Posterior cingulate gyrus (tissue), 11 donors: ENCODE measurements at places on chromosomes 16 and 17.

DNA sequence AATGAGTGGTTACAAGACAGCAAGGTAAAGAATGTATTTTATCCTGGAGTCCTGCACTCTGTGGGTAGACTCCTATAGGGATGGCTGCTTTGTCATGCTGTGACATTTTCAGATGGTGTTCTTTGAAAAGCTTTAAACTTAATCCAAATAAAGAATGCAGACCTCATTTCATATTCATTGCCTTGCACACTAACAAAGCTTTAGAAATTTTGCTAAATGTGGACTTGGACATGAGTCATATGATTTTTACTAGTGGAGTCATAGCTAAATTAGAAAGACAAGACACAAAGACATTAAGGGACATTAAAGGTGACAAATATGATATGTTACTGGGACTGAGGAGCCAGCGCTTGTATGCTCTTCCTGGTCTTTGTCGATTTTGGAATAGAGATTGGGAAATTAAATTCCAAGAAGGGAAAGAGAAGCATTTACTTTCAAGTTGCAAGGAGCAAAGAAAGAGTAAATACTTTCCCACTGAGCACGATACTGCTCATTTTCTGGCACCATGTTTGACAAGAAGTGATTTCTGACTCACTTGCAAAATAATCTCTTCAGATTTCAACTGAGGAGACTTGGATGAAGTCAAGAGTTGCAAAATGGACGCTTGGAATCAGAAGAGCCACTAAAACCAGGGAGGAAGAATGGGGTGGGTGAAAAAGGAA, 152.9 kb upstream of the MYOCD start:
- DNase-seq: no peak

DNA sequence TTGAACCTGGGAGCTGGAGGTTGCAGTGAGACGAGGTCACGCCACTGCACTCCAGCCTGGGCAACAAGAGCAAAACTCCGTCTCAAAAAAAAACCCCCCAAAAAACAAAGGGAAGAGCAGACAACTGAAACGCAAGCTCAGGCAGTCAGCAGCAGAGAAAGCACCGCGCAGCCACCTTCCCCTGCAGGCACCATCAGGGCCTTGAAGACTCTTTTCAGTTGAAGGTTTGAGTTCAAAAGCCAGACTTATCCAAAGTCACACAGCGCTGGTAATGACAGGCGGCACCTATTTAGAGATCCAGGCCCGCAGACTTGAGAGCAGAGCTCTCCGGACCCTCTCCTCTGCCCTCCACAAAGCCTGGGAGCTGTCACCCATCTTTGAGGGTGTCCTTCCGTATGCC, 11.1 kb downstream of the ZBTB4 start:
- no peak for DNase-seq

DNA sequence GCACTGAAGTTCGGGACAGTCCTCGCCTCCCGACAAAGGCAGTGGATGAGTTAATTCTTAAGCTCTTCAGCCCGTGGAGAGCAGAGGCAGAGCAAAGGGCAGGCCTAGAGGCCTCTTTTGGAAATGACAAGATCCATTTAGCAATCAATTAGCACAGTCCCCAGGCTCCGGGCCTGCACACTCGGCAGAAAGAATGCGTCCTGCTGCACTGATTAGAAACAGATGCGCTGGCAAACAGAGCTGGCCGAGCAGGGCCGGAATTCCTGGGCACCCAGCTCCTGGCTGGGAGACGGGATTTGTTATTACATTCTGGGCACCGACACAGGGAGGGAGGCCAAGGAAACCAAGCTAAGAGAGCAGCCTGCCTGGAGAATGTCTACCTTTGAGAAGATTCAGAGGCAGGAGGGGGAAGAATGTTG, 162.9 kb downstream of the COPRS start:
- peak; percentile 71 for DNase-seq

GRCh38 chr16:4522051-4522581, 16.5 kb downstream of the CDIP1 start:
- DNase-seq: peak; percentile 96

GRCh38 chr16:9254863-9255262, 163.4 kb downstream of the HAPSTR1 start:
- DNase-seq: no peak

- no peak for DNase-seq
Measured at GRCh38 chr17:44200478-44201155, 933 bp upstream of the ATXN7L3 start.

DNA sequence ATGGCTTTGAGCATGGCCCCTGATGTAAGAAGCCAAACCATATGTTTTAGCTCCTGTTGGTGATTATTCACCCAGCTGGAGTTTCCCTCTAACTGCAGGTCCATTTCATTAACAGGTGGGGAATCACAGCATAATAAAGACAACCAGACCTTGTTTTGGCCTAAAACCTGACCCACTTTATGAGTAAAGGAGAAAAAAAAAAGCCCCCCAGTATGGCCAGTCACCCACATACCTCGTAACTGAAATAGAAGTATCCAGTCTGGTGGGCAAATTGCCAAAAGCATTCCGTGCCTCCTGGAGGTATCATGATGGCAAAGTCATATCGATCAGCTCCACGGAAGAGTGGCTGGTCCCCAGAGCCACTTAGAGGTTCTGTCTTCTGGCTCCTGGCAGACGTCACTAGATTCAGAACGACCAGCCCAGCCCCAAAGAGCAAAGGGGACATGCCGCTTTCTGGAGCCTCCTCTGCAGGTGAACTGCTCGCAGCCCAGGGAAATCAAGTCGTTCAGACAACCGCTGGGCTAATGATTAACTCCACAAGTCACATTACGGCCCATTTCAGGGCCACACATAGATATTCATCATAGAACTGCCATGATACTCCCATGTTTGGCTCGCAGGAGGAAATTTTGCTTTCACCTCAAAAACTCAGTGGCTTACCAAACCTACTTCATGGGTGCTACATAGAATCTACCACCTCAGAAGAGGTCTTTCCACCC, at the start of gene TMED6:
Gene TMED6, minus strand, starts transcription at position 478 of the 719 bp plus-strand sequence. Its CDS starts 33 bp downstream, at position 445.
- DNase-seq: no peak

DNA sequence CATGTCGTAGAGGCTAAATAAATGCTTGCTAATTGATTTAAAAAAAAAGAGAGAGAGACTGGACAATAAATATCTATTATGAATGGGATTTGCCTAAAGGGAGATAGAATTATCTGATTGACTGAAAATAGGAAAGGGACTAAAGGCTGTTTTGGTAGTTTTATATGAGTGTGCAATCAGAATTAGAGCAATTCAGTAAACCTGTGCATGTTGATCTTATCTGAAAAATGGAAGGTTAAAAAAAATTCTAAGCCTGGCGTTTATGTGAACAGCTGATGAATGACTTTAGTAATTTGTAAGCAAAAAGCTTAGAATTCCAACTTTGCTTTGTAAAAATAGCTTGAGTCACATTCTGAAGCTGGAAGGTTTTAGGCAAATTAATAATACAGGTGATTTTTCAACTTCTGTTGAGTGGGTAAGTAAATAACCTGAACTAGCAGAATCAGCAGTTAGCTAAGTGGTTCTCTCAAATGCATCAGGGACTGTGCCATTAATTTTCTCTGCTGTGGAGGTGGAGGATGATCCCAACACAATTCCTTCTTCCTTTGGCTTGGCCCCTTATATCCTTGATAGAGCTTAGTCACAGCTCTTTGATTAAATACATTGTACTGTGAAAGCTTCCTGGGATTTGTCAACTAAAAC, 254.4 kb downstream of the PHKB start:
- no peak for DNase-seq

GRCh38 chr16:21276090-21276489, 2.0 kb downstream of the CRYM start:
- DNase-seq: no peak

GRCh38 chr17:7307686-7308624, 527 bp downstream of the EIF5A start:
- no peak for DNase-seq

GRCh38 chr17:58005728-58006559, 1.1 kb downstream of the SRSF1 start:
- no peak for DNase-seq

DNA sequence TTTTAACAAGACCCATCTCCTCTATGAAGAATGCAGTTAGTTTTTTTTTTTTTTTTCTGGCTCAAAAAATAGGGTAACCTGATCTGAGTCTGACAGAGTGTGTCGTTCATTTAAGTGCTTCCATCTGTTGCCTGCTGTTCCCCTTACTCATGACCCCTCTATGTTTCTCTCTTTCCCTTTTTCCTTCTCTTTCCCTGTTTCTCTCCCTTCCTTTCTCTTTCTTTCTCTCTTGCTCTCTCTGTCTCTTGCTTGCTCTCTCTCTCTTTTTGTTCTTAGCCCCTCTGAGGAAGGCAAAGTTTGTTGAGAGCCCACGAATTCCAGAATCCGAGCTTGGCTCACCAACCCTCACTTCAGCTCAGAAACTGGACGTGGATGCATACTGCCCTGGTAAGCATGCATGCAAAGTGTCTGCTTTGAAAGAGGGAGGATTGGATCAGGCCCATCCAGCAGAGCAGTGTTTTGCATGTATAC, 185.0 kb downstream of the TANC2 start:
- DNase-seq: no peak

GRCh38 chr16:12141073-12141951, 164.8 kb downstream of the SNX29 start:
- no peak for DNase-seq

GRCh38 chr17:81440051-81440471, 44.8 kb downstream of the BAHCC1 start:
- no peak for DNase-seq

GRCh38 chr17:19296786-19297778, 59.9 kb downstream of the EPN2 start:
- no peak for DNase-seq

GRCh38 chr17:36602924-36603384, 1.6 kb downstream of the MRM1 start:
- DNase-seq: peak; percentile 38

DNA sequence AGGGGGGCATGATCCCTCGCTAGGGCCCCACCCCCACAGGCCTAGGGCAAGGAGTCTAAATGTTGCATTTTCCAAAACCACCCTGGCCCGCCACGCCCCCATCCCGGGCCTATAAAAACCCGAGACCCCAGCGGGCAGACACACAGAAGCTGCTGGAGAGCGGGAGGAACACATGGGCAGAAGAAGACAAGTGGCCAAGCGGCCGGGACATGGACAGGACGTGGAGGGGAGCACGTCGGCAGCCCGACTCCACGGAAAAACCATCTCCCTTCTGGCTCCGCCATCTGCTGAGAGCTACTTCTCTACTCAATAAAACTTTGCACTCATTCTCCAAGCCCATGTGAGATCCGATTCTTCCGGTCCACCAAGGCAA, 34.1 kb upstream of the ENPP7 start:
- DNase-seq: no peak

GRCh38 chr17:48553826-48554225, 8.9 kb upstream of the HOXB2 start:
- DNase-seq: no peak

DNA sequence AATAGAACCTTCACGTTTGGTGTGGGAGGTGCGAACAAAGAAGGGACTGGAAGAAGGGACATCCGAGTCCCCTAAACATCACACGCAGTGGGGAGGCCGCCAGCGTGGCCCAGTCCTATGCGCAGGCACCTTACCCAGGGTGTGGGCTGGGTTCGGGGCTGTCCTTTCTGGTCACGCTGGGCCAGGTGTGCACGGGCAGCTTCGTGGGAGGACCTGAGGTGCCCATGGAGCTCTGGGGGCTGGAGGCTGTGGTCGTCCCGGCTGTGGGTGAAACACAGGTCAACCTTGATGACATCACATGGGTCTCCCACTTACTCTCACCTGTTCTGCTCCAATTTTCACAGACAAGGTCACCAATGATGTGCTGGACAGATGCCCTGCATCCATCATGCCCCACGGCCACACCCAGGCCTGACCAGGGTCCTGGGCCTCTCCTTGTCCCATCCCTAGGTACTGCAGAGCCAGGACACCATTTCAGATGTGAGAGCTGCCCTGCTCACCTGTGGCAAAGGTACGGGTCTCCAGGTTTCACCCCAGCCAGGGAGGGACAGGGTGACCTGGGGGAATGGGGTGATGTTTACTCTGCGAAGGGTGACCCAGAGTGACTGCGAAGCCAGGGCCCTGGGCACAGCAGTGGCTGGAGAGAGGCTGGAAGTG, 3.1 kb downstream of the CD300C start:
- DNase-seq: peak; percentile 79

- DNase-seq: no peak
Measured at GRCh38 chr16:65181071-65181561, 59.3 kb upstream of the CDH11 start.

GRCh38 chr16:57938936-57939871, 31.7 kb downstream of the CNGB1 start:
- DNase-seq: no peak

DNA sequence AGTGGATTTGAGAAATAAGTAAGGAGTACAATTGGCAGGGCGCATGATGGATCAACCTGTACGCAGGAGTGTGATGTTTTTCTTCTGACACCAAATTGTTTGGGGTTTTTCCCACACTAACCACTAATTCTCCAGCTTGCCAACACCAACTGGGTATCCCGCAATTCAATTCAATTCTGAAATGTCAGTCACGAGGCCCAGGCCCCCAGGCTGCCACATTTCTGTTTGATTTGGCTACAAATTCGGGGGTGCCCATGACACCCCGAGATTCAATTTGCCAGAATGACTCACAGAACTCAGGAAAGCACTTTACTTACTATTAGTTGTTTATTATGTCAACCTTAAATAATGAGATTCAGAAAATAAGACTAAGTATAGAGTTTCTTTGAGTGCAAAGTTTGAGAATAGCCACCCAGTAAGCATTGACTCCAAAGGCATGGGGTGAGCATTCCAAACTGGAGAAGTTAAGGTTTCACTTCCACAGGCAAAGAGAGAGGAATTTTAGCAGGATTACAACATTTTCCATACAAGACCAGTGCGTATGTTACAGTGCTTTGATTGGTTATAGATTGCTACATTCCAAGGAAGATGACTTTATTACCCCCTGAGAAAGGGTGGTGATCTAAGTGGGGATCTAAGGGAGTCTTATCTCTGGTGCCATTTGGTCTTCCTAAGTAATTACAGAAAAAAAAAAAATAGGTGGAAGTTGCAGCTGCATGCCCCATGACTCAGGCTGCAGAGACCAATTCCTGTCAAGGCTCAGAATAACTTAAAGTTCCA, 11.5 kb downstream of the SLC46A1 start:
- DNase-seq: no peak

- no peak for DNase-seq
Measured at GRCh38 chr16:50737420-50737959, 4.4 kb upstream of the CYLD start.

- no peak for DNase-seq
Measured at GRCh38 chr17:33240362-33240761, 52.7 kb downstream of the ASIC2 start.

DNA sequence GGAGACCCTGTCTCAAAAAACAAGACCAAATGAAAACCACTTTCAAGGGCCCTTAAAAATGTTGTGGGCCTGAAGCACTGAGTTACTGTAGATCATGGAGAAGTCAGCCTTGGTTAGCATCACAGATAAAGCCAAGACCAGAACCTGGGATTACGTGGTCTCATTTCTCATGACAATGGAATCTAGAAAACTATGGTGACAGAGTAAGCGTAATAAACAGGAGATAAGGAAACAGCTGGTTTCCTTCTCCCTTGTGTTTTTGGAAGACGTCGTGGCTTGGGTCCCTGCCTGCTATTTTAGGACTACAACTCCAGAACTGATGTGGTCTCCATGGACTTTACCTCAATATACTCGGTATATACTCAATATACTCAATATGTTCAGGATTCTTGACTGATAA, 180.7 kb upstream of the ZFHX3 start:
- DNase-seq: no peak

GRCh38 chr17:19642373-19642893, 6.1 kb upstream of the ALDH3A2 start:
- DNase-seq: no peak
